Chondrocyte (in vitro differentiated cells): ENCODE measurements at places on chromosomes 6 and 20.

GRCh38 chr6:101760843-101761621 lies 367.5 kb downstream of the GRIK2 start:
- H3K4me3 ChIP-seq = no peak overlapping the region
- H3K4me1 ChIP-seq = peaks cover 13% of the 10 kb centered on the region

- H3K36me3 ChIP-seq = no peaks in the 10 kb centered on the region
- peaks cover 17% of the 10 kb centered on the region for H3K4me1 ChIP-seq
- H3K27ac ChIP-seq = no peak overlapping the region
- no peak for DNase-seq
- no peak overlapping the region for H3K4me3 ChIP-seq
Measured at GRCh38 chr6:71254323-71254722, 34.3 kb upstream of the OGFRL1 start.

GRCh38 chr6:43886067-43886461 lies 116.1 kb downstream of the VEGFA start:
- no peak overlapping the region for H3K4me3 ChIP-seq
- peaks cover 5% of the 10 kb centered on the region for H3K27me3 ChIP-seq
- DNase-seq = no peak
- H3K27ac ChIP-seq = no peak overlapping the region

DNA sequence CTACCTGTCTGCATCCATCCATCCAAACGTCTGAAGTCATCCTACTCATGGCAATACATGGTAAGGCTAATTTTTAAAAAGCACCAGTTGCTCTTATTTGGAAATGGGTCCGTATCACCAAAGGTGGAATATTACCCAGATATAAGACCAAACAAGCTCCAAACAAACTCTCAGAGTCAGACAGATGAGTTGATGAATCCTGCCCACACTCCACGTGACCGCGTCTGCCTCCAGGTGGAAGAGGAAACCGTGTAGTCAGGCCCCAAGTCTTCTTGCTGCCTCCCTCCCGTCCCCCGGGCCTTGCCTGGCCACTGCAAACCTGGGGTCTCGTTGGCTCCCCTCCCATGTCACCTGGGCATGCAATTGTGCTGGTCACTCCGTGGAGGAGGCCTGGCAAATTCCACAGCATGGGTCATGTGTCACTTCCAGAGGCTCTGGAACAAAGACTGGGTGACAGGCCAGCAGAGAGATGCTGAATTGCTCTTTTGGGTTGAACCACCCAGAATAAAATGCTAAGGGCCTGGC lies 31.8 kb downstream of the CTCFL start:
- H3K27ac ChIP-seq = no peak overlapping the region
- no peaks in the 10 kb centered on the region for H3K27me3 ChIP-seq
- no peak overlapping the region for H3K4me3 ChIP-seq

DNA sequence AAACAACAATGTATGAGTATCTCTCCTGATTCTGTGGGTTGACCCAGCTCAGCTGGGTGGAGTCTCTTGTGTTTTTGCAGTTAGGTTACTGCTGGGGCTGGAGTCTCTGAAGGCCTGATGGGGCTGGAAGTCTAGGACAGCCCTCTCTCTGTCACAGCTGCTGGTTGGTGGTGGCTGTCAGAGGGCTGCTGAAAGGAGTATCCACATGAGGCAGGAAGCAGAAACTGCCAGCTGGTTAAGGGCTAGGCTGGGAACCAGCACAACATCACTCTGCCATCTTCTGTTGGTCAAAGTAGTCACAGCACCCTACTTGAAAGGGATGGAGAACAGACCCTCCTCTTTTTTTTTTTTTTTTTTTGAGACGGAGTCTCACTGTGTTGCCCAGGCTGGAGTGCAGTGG lies 10.0 kb upstream of the PACSIN1 start:
- H3K27ac ChIP-seq = no peak overlapping the region
- H3K4me3 ChIP-seq = no peak overlapping the region
- DNase-seq = no peak
- peaks cover 2% of the 10 kb centered on the region for H3K36me3 ChIP-seq
- H3K4me1 ChIP-seq = no peaks in the 10 kb centered on the region

GRCh38 chr6:138546733-138547185 lies 47.5 kb upstream of the NHSL1 start:
- peaks cover 45% of the 10 kb centered on the region for H3K4me1 ChIP-seq
- no peak overlapping the region for H3K4me3 ChIP-seq
- DNase-seq = no peak
- H3K27ac ChIP-seq = peak overlapping the region; percentile 93
- no peaks in the 10 kb centered on the region for H3K36me3 ChIP-seq

- no peak for DNase-seq
- H3K4me3 ChIP-seq = no peak overlapping the region
Measured at GRCh38 chr20:56004007-56004406, 1.3 kb downstream of the CBLN4 start.

DNA sequence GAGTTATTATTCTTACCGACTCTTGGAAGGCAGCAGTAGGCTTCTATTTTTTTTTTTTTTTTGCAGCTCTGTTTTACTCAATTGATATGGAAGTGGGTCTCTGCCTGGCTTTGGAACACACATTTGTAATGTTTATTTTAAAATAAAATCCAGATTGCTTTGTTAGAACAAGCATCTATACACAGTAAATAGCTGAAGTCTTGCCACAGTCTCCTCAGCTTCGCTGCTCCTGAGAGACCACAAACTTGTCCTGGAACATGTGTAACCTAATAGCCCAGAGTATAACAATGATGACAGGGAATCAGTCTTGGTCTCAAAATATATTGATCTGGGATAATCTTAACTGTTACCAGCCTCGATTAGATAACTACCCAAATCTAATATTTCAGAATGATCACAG lies 299.8 kb upstream of the NOX3 start:
- H3K4me1 ChIP-seq = no peaks in the 10 kb centered on the region
- H3K27me3 ChIP-seq = peaks cover 6% of the 10 kb centered on the region
- H3K4me3 ChIP-seq = no peak overlapping the region
- H3K36me3 ChIP-seq = no peaks in the 10 kb centered on the region

DNA sequence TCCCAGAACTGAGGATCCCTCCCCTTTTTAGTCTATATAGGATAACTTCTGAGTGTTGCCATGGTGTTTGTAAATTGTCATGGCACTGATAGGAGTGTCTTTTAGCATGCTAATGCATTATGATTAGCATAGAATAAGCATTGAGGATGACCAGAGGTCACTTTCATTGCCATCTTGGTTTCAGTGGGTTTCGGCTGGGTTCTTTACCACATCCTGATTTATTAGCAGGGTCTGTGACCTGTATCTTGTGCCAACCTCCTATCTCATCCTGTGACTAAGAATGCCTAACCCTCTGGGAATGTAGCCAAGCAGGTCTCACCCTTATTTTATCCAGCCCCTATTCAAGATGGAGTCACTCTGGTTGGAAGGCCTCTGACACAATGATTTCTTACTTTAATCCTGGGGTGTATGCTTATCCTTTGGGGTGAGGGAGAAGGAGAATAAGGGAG lies 19.6 kb downstream of the WFDC2 start:
- no peak overlapping the region for H3K27ac ChIP-seq
- no peaks in the 10 kb centered on the region for H3K36me3 ChIP-seq
- H3K4me1 ChIP-seq = no peaks in the 10 kb centered on the region
- no peak overlapping the region for H3K4me3 ChIP-seq
- no peak for DNase-seq

DNA sequence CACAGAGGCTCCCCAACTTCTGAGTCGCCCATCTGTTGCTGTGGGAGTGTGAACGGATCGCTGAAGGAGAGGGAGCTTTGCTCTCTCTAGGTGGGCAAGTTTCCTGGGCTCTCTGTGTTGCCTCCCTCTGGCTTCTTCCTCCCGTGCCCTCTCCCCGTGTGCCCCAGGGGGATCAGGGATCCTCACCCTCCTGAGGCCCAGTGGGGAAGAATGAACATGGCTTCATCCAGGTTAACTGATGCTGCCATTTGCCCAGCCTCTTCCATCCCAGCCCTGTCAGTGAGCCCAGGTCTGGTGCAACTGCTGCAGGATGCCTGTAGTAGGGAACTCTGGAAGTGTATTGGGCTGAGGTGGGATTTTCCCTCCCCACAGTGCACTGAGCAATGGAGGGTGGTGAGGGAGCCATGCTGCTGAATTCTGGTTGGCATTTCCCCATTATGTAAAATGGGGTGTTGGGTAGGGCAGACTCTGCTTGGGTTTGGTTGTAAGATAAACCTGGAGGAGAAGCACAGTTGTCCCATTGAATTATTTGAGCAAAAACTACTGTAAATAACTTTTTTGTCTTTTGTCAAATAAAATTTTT lies 12.1 kb upstream of the RAB5IF start:
- H3K4me3 ChIP-seq = no peak overlapping the region
- H3K36me3 ChIP-seq = peaks cover 5% of the 10 kb centered on the region
- DNase-seq = no peak
- no peaks in the 10 kb centered on the region for H3K27me3 ChIP-seq

- H3K27ac ChIP-seq = peak overlapping the region; percentile 89
- no peaks in the 10 kb centered on the region for H3K36me3 ChIP-seq
- DNase-seq = no peak
Measured at GRCh38 chr20:17747431-17747846, 47.7 kb downstream of the BANF2 start.

DNA sequence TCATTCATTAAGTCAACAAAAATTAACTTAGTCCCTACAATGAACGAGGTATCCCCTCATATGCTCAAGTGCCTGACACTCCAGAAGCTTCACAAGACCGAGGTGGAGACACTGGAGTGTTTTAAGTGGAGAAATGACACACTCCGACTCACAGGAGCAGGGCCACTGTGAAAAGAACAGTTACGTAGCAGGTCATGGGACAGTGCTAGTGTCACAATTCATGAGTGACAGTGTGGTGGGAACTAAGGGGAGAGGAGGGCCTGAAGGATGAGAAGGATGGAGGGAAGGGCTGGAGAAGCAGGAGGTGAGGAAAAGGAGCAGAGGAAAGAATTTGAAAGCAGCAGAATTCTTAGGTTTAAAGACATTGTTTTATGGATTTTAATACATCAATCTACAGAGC lies 1.3 kb upstream of the HLA-A start:
- peak overlapping the region; percentile 27 for H3K27ac ChIP-seq
- H3K4me3 ChIP-seq = no peak overlapping the region
- no peak for DNase-seq
- H3K4me1 ChIP-seq = peaks cover 12% of the 10 kb centered on the region
- H3K27me3 ChIP-seq = peaks cover 1% of the 10 kb centered on the region

GRCh38 chr20:53434662-53435061 lies 159.0 kb downstream of the ZNF217 start:
- no peaks in the 10 kb centered on the region for H3K4me1 ChIP-seq
- no peak overlapping the region for H3K27ac ChIP-seq
- H3K4me3 ChIP-seq = no peak overlapping the region
- H3K36me3 ChIP-seq = no peaks in the 10 kb centered on the region
- DNase-seq = no peak

DNA sequence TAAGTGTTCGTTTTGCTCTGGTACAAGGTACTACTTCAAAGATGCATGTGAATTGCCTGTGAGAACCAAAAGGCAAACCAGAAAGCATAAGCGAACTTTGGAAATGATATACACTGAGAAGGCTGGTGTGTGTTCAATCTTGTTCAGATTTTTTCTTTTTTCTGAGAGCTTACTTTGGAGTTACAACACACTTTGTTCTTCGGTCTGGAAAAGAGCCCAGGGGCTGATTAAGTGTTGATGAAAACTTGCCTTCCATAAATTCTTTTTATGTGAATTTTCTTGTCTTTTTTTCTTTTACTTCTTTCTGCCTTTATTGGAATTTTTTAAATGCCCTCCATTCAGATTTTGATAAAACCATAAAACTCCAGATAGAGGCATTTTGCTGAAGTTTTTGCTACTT lies 395.1 kb upstream of the SASH1 start:
- peaks cover 48% of the 10 kb centered on the region for H3K4me1 ChIP-seq
- H3K4me3 ChIP-seq = no peak overlapping the region
- peak overlapping the region; percentile 78 for H3K27ac ChIP-seq
- H3K36me3 ChIP-seq = peaks cover 5% of the 10 kb centered on the region
- no peaks in the 10 kb centered on the region for H3K27me3 ChIP-seq

DNA sequence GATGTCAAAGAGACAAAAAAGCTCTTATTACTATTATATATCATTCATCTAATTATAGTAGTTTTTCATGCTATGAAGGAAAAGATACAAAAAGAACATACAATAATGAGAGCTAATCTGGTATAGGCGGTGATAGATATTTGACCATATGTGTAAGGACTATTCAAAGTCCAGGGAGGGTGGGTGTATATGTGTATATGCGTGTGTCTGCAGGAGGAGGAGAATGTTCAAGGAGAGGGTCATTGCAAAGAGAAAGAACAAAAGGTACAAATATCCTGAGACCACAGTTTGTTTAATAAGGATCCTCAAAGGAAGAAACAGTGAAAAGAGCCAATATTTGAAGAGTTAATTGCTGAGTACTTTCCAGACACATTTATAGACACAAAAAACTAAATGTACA lies 1288.6 kb upstream of the CITED2 start:
- H3K4me1 ChIP-seq = peaks cover 3% of the 10 kb centered on the region
- no peak for DNase-seq
- no peak overlapping the region for H3K4me3 ChIP-seq

GRCh38 chr6:41900861-41901260 lies 5.7 kb upstream of the USP49 start:
- peaks cover 12% of the 10 kb centered on the region for H3K36me3 ChIP-seq
- no peak for DNase-seq
- peaks cover 6% of the 10 kb centered on the region for H3K4me1 ChIP-seq
- H3K27me3 ChIP-seq = no peaks in the 10 kb centered on the region
- H3K27ac ChIP-seq = no peak overlapping the region
- H3K4me3 ChIP-seq = no peak overlapping the region

- DNase-seq = peak; percentile 93
- H3K4me3 ChIP-seq = peak within 1 kb of the TSS; percentile 97
- H3K27me3 ChIP-seq = no peaks in the 10 kb centered on the region
- peaks cover 19% of the 10 kb centered on the region for H3K4me1 ChIP-seq
Measured at GRCh38 chr6:78867370-78868040, at the start of gene IRAK1BP1. Gene IRAK1BP1, plus strand, starts transcription at chr6:78867551. Its CDS starts 26 bp downstream, at chr6:78867577.
